Activated effector memory CD4-positive, alpha-beta T cell treated with Interleukin-2 at 50 U/mL for 16 hours (primary cell): ENCODE measurements at places on chromosomes 6 and 20.

- no peak for DNase-seq
Measured at GRCh38 chr20:59835057-59835447, 98.4 kb downstream of the SYCP2 start.

DNA sequence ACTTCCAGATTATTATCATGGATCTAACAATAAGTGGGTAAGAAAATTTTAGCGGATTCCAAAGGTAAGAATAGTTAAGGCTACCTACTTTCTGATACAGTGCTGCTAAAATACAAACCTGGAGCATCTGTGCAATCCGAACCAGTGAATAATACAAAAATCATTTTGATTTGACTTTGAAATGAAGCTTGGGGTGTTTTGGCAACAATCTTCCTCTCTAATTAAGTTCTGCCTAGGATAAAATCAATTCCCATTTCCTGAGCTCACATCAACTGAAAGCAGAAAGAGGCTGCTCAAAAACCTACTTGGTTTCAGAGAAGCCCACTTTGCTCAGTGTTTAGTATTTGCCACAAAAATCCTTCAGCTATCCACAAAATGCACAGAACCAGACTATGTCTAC lies 18.7 kb upstream of the SH3BGRL2 start:
- DNase-seq = no peak

GRCh38 chr6:61640463-61640862 lies 645.6 kb downstream of the KHDRBS2 start:
- no peak for DNase-seq

GRCh38 chr6:4723383-4723782 lies 52.8 kb upstream of the CDYL start:
- no peak for DNase-seq

DNA sequence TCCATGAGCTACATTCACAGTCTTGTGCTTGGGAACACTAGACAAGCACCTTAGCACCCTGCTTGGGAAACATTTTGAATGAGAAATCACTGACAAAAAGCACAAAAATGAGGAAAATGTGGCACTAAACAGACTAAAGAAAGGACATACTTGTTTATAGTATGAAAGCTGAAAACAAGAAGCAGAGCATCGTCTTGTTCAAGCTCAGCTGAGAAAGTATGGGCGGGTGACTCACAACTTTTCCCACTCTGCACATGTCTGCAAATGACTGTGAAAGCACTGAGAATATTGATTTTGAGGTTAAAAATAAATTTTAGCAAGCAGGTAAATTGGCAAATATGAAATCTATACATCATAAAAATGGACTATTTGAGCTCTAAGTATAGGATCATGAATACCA lies 725.3 kb downstream of the COL12A1 start:
- no peak for DNase-seq

- DNase-seq = no peak
Measured at GRCh38 chr6:42259841-42260395, 42.3 kb upstream of the MRPS10 start.

GRCh38 chr6:7916959-7917358 lies 6.4 kb upstream of the TXNDC5 start:
- DNase-seq = no peak

- no peak for DNase-seq
Measured at GRCh38 chr20:62970307-62971210, 18.1 kb downstream of the SLC17A9 start.

GRCh38 chr6:52392944-52393343 lies 27.2 kb upstream of the EFHC1 start:
- DNase-seq = no peak

DNA sequence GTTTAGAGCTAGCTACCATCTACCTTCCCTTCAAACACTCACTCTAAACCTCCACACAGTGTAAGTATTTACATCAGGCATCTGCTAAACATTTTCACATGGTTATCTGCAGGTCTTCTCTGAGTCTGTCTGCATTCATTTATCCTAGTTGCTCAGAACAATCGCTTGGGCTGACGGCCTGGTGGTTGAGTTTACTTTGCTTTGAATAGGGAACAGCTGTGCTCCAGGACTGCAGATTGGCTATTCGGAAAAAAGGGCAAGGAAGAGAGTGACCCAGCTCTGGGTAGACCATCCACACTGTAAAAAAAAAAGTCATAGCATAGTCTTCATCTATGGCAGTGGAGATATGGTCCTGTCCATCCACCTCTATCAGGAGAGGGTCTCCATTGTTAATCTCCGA lies 115.3 kb upstream of the ESR1 start:
- DNase-seq = no peak

DNA sequence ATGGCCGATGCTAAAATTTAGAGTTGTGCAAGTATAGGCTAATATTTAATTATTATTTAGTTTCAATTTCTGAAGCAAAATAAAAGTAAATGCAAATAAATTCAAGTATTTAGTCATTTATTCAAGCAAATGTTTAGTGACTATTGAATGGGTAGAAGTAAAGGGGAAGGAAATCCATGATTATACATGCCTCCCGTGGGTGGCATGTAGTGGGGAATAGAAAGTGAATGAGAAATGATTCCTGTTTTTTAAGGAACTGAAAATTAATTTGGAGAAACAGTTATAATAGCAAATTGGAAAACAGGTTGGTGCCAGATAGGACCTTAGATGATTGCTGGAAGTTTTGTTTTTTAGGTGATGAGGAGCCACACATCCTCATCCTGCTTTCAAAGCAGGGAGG lies 35.4 kb downstream of the FAM229B start:
- DNase-seq = no peak

DNA sequence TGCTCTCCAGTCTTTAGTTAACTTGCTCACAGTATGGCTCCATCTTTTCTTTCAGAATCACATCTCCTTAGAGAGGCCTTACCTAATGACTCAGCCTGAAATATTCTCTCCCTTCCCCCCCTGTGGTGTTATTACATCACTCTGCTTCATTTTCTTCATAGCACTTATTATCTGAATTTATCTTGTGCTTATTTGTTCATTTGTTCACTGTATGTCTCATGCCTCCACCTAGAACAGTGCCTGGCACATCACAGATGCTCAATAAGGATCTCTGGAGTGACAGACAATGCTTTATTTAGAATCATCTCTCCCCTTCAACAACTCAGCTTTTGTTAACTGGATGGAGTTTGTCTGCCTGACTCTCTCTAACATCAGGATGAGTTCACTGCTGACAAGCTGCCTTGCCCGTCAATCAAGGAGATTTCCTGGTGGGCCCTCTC lies 96.6 kb upstream of the MAN1A1 start:
- no peak for DNase-seq

- no peak for DNase-seq
Measured at GRCh38 chr20:13200767-13201500, 20.1 kb upstream of the ISM1 start.

DNA sequence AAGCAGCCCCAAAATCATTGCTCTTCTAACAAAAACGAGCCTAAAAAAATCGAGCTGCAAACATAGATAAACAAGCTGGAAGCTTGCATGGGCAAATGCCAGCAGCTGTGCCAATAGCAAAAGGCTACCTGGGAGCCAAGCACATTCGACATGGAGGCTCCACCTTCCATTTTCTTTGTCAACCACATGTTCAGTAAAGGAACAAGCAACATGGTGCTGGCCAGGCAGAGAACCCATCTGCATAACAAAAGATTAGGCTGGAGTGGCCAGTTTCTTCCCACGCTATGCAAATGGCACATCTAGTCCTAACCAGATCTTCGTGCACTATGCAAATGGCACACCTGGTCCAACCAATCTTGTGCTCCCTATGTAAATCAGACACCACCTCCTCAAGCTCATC lies 110.5 kb downstream of the KIF16B start:
- DNase-seq = no peak

DNA sequence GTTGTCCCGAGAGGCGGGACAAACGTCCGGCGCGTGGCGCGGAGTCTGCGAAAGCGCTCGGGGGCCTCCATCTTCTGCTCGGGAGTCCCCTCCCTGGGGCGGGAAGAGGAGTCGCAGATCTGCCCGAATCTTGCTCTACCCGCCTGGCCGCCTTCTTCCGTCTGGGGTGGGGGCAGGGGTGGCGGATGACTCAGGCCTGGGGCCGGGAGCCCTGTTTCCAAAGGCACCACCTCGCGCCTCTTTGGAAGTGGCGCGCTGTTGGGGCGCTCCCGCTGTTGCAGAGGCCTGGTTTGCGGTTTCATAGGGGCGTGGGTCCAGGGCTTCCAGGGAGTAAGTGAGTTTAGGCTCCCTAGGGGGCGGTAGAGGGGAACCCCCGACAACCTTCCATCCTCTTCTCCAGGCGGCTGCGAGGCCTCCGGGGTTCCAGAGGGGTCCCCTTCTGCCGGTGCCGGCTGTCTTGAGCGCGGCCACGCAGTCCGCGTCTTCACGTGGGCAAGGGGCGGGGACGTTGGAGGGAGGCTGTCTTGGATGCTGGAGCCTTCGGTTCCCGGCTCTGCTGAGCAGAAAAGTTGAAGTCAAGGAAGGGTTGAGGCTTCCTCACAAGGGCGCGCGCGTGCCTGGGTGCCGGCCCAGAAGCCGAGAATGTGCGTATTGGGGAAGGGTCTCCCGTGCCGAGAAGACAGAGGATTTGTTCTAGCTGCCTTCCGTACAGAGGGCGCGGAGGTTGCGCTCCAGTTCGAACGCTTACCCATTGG lies 2.6 kb upstream of the TFAP2C start:
- no peak for DNase-seq

DNA sequence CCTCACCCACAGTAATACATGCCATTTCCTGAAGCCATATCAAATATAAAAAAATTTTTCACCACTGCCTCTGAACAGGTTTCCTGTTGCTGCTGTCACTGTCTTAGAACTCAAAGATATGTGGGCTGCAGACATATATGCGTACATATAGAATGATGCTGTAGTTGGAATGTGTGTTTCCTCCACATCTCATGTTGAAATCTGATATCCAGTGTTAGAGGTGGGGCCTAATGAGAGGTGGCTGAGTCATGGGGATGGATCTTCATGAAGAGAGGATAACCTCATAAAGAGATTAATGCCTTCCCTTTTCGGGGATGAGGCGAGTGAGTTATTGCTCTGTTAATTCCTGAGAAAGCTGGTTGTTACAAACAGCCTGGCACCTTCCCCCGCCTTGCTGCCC lies 7.7 kb upstream of the SCP2D1 start:
- no peak for DNase-seq

GRCh38 chr6:89313006-89313405 lies 2.1 kb downstream of the GABRR2 start:
- DNase-seq = no peak

GRCh38 chr6:139109558-139109957 lies 25.3 kb upstream of the HECA start:
- no peak for DNase-seq

DNA sequence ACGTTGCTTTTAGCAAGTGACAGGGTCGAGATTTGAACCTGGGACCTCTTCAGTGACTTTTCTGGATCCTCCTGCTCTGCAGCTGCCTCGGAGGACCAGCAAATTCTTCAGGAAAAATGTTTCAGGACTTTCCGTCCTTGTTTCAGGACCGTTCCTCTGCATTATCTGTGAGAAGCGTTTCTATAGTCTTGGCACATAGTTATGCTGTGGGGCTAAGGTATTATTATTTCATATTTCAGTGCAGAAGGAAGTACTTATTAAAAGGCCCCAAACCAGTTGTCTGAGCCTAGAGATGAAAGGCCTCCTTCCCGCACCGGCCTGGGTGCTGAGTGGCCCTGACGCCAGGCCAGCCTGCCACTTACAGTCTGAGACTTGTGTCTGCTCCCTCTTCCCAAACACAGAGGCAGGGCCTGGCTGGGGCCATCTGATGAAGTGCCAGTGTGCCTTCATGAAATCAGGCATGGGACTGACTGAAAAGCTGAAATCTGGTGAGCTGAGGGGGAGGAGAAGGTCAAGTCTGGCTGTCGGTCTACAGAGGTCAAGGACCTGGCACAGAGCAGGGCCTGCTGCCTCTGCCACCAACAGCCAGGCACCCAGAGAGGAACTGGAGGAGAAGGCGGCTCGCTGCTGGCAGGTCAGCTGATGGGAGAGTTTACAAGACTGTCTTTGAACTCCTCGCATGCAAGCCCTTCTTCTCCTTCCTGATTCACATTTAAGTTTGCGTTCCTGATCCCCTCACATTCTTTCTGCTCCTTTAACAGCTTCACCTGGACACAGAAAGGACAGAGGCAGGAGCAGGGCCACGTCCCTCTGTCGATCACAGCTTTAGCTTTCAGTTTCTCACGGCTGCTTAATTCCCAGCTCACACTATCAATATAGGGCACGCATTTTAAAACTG lies 8.9 kb upstream of the QKI start:
- DNase-seq = no peak

DNA sequence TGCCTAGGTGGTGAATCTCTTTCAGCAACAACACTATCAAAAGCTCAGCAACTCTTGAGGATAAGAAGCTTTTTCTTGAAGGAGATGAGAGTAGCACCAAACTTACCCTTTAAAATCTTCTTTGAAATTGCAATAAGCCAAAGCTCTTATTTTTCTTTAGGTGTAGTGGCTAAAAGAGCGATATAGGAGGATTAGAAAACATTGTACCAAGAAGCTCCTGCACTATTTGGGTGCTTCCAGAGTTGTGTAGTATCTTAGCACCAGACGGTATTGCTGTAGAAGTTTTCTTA lies 1.2 kb downstream of the FUT9 start:
- DNase-seq = no peak

DNA sequence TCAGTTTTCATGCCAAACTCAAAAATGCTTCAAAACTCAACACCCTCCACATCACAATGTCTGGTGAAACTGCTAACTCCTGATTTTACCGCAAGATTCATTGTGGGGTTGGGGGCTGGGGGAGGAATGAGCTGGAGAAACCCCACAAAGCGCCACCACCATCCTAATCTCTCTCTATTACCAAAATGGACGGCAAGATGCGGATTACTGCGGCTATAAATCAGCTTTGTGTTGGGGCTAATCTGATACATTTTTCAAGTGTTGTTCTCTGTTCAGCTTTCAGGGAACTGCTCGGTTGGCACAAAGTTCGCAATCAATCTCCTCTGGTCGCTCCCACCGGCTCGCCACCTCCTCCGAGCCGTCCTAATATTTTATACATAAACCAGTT lies 83.7 kb downstream of the TMEM242 start:
- DNase-seq = no peak

DNA sequence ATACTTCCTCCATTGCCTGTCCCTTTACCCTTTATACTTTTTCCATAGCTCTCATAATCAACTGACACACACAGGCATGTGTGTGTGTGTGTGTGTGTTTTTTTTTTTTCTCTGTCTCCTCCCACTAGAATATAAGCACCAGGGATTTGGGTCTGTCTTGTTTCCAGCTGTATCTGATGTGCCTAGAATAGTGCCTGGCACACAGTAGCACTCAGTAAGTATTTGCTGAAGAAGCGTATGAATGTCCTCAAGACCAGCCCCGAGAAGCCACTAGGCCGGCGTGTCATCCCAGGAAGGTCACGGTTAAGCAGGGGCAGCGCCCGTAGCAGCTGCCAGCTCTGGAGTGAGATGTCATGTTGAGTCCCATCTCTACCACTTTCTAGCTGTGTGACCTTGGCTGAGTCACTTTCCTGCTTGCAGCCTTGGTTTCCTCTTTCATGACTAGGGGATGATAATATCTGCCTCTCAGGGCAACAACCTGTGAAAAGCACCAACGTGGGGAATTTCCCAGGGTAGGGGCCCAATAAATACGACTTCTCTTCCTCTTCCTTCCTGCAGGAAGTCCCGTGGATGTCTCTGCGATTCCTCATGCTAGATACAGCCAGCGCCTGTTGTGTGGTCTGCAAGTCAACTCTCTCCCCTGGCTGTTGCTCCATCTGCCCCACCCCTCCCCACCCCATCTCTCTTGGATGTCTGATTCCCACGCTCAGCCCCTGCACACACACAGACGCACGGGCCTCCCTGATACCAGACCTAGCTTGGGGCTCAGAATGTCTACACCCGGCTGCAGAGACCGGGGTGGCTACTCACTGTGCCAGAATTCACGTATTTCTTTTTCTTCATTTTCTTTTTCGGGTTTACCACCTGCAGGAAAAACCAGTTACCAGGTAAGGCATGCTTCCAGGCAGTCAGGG lies 58.1 kb downstream of the RAB44 start:
- peak; percentile 61 for DNase-seq

GRCh38 chr20:51195419-51195901 lies 172.6 kb upstream of the KCNG1 start:
- no peak for DNase-seq
